ENCODE measurements at places on chromosomes 3 and 15.

DNA sequence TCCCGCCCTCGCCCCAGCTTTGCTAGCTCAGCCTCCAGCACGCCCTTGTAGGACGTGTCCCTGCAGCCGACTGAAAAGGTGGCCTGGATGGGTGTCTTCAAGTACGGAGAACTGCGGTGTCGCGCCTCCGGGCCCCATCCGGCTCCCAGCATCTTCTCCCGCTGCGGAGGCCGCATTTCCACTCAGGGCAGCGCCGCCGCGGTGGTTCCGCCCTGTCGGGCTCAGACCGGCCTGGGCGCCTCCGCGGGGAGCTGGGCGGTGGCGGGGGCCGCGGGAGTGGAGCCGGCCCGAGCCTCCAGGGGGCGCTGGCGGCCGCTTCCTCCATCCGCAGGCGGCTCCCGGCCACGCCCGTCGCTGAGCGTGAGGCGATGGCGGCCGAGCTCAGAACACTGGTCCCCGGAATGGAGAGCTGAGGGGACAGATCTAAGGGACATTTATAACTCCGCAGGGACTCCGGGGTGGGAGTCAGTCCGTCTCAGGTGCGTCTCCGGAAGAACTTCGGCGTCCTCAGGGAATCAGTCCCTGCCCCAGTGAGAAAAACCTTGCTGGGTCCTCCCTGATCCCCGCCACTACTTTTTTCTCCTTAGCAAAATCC is 13.6 kb upstream of the SMCO1 start:
- DNase-seq: no peak

DNA sequence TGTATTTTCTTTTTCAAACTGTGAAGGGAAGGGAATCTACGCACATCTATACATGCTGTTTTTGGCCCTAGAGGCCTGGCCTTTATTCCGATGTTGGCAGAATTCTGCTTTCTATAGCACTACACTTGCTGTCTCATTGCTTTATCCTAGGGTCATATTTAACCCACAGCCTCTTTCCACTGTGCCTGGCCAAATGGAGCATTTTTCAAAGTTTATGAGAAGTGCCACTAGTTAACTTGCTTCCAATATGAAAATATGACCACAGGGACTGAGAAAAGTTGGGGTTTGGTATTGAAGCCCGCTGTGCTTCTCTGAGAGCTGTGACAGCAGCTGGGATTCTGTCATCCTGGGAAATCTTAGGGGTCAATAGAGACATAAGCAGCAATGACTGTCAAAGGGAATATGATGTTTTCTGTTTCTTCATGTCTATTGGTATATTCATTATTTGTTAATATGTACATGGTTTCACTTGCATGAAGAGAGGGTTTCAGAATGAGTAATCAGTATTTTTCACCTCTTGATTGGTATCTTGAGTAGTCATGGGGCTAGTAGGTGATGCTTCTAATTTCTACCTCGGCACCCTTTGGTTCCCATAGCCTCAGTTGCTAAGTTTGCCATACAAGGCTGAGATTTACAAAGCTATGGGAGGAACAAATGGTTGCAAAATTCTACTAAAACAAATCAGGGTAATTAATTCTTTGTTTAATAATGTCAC is 275.8 kb upstream of the RBMS3 start:
- DNase-seq: no peak

DNA sequence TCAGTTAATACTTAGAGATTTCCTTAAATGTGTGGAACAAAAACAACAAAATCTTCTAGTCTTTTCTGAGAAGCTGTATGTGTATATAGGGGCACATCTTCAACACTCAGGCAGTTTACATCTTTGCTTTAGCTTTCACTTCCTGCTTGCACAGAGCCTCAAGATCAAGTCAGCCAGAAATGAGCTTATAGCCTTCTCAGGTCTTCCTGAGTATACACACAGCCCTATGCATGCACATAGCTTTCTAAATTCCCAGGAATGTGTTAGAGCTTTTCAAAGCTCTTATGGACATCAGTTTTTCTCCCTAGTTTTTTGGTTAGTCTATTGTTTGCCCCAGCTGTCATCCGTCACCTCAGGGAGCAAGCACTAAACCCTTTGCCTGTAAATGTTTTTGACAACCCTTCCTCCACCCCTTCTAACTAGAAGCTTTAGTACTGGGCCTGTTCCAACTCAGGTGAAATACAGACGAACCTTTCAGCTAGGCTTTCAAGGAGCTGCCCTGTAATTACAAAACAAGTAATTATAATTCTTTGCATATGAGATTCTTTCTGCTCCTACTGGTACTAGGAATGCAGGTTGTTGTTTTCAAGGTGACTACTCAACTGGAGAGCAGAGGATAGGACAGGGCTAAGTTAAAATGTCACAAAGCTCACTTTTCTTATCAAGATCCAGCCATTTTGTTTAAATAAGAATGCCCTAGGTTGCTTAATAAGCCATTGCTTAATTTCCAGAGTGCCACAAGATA is 22.6 kb upstream of the MTMR10 start:
- DNase-seq: no peak

DNA sequence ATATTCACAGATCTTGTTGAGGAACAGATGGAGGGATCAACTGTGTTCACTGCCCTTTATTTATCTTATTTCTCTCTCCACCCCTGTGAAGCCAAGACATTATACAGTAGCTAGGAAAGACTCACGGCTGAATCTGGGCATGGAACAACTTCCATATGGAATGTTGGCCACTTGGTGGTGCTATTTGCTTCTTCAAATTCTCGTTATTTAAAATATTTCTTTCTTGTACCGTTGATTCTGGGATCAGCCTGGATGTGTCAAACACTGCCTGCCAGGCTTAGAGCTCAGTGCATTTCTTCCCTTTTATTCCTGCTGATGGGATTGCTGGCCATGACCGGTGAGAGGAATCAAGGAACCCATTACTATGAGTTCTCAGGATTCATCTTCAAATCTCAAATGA is 17.5 kb upstream of the GASK1A start:
- no peak for DNase-seq

DNA sequence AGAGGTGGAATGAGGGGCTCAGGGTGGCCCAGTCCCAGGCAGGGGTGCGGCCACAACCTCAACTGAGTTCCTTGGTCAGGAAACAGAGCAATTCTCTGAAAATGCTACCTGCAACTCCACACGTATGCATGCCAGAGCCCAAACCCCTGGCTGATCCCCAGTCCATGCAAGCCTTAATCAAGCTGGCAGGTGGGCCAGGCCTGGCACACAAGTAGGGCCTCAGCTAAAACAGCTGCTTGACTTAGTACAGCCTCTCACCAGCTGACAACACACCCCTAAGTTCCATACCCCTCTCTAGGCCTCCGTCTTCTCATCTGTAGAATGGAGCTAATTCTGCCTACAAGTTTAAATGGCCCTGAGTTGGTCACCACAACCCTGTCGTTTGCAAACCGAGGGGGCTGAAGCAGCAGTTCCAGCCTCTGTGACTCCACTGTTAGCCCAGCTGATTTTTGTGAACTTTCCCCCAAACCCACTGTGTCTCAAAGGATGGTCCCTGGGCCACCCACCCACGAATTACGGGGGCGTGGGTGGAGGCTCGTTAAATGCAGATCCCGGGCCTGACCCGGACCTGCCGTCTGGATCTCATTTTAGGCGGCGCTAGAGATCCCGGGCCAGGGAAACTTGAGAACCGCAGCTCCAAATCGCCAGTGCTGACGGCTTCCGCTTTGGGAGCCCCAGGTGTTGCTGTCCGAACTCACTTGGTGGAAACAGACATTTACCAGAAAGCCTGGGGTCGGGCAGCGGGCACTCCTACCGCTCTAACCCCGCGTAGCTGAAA is 927 bp downstream of the CHDH start:
- DNase-seq: no peak

DNA sequence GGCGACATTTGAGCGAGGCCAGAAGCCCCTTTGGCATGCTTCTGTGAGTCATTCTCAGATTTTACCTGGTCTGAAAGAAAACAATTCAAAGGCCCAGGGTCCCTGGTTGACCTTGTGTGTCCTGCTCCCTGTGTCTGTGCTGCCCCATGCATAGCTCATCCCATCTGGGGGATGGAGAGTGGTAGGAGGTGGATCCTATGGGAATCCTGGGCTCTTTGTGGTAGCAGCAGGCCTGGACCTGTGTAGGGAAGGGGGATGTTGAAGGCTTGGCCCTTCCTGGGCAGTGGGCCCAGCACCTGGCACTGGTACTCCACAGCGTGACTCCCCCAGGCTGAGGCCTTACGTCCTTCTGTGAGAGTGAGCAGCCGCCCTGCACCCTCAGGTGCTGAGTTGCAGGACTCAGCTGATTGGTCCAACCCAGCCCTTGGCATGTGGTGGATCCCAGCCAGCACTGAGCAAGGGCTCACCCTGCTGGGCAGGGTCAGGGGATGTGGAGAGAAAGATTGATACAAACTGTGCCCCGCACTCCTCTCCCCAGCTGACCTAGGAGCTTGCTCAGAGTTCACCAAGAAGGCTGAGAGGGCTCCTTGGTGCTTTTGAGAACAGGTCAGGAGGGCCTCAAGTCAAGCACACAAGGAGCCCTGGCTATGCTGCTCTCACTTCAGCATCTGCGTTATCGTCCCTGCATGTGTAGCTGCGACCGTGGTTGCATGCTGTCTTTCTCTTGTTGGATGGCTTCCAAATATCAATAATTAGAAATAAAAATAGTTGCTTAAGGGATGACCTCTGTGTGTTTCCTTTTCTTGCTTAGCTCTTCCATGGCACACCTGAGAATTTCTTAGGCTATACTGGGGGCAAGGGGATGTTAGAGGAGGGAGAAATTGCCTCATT is 21.4 kb upstream of the JMJD7 start:
- peak; percentile 66 for DNase-seq

DNA sequence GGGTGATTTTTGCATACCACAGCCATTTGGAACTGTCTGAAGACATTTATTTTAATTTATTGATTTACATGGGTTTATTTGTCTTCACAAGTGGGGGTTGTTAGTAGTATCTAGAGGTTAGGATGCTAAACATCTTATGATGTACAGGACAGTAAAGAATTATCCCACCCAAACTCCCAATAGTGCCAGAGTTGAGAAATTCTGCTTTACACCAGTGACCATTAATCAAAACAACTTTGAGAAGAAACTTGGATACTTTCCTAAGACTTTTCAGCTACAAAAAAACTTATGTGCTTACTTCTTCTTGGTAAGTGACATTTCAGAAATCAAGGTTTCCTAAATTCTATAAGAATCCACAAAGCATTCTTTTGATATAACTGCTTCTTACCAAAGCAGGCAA is 156.7 kb downstream of the SUCLG2 start:
- no peak for DNase-seq

DNA sequence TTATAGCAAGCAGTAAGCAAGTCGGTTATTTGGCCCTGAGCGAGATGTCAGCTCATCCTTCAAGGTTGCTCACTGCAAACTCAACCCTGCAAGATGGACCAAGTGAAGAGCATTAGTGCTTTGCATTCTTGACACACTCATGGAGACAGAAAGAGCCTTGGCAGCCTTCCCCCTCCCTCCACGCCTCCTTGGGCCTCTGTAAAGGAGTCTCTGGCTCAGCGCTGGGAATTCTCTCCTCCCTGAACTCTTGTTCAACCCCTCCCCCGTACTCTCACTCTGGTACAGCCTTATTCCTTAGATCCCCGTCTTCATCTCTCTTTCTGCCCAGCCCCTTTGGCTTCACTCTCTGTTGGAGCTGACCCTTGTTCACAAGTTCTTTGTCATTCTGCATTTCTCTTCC is 2.2 kb upstream of the CX3CR1 start:
- no peak for DNase-seq

GRCh38 chr3:162984746-162985145 is 1488.1 kb downstream of the OTOL1 start:
- no peak for DNase-seq

DNA sequence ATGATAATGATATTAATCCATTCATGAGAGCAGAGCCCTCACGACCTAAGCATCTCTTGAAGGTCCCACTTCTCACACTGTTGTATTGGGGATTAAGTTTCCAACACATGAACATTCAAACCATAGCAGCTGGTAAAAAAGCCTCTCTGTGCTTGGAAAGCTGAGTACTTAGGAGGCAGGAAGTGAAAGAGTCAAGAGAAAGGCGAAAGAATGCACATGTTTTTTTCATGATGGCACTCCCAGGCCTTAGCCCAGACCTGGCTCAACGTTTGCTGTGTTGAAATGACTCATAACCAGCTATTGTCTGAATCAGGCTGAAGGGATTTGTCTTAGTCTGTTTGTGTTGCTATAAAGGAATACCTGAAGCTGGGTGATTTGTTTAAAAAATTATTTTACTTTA is 84.4 kb upstream of the RGMA start:
- peak; percentile 77 for DNase-seq

DNA sequence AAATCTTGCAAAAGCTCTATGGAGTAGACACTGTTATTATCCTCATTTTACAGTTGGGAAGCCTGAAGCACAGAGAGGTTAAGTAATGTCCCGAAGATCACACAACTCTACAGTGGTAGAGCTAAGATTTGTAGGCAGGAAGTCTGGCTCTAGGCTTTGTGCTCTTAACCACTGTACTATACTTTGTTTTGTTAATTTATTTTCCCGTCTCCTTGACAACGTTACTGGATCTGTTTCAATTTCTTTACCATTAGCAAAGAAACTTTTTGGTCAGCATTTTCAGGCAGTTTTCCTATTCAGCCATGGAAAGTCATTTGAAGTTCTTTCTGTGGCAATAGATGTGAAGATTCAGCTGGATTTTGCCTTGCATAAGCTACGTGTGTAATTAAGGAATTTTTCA is 51.7 kb downstream of the OTOL1 start:
- DNase-seq: no peak

DNA sequence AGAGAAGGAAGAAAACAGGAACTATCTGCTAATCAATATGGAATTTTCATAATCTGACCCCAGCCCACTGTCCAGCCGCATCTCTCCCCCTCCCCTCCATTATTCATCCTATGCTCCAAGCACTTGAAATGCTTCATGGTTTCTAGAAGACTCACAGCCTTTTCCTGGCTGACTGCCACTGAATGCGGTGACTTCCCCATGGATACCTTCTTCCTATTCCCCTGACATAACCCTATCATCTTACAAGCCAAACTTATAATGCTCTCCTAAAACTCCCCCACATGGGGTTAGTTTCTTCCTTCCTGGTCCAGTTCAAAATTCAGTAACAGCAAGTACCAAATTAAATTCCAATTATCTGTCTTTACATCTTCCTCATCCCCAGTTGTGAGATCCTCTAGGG is 31.2 kb upstream of the PTX3 start:
- DNase-seq: no peak

DNA sequence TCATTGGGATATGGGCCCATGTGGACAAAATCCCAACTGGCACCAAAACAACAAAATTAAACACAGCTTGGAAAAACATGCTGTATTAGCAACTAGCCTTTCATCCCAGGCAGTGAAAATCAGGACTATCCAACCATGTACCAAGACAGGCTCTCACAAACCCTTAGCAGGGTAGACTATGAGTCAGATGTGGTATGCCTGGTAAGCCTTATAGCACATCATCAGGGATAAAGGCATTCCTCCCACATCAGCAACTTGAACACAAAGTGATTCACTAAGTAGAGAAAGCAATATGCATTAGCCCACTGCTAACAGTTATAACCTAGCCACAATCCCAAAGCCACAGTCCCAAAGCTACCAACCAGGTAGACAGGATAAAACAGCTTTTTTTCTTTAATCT is 8.0 kb downstream of the CEP152 start:
- DNase-seq: peak; percentile 56

GRCh38 chr15:66899555-66900350 is 165.6 kb upstream of the SMAD3 start:
- DNase-seq: no peak
